ENCODE measurements at places on chromosomes 1 and 21. TPM values are rescaled to one million over a fixed set of nuclear protein-coding genes. Genes with fewer than 3 reads are reported as not detected.

DNA sequence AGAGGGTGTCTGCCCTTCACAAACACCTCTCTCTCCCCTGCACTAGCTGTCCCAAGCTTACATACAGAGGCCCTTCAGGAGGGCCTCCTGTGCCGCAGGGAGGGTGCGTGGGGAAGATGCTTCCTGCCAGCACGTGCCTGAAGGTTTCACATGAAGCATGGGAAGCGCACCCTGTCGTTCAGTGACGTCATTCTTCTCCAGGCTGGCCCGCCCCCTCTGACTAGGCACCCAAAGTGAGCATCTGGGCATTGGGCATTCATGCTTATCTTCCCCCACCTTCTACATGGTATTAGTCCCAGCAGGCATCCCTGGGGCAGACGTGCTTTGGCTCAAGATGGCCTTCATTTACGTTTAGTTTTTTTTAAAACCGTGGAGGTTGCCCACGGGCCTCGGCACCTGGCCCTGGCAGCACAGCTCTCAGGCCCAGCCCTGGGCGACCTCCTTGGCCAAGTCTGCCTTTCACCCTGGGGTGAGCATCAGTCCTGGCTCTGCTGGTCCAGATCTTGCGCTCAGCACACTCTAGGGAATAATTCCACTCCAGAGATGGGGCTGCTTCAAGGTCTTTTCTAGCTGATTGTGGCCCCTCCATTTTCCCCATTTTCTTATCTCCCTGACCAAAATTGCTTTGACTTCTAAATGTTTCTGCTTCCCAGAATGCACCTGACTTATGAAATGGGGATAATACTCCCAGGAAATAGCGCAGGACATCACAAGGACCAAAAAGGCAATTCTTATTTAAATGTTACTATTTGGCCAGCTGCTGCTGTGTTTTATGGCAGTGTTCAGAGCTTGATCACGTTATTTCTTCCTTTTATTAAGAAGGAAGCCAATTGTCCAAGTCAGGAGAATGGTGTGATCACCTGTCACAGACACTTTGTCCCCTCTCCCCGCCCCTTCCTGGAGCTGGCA lies 6.1 kb downstream of the NPPA start:
- no peak for DNase-seq

DNA sequence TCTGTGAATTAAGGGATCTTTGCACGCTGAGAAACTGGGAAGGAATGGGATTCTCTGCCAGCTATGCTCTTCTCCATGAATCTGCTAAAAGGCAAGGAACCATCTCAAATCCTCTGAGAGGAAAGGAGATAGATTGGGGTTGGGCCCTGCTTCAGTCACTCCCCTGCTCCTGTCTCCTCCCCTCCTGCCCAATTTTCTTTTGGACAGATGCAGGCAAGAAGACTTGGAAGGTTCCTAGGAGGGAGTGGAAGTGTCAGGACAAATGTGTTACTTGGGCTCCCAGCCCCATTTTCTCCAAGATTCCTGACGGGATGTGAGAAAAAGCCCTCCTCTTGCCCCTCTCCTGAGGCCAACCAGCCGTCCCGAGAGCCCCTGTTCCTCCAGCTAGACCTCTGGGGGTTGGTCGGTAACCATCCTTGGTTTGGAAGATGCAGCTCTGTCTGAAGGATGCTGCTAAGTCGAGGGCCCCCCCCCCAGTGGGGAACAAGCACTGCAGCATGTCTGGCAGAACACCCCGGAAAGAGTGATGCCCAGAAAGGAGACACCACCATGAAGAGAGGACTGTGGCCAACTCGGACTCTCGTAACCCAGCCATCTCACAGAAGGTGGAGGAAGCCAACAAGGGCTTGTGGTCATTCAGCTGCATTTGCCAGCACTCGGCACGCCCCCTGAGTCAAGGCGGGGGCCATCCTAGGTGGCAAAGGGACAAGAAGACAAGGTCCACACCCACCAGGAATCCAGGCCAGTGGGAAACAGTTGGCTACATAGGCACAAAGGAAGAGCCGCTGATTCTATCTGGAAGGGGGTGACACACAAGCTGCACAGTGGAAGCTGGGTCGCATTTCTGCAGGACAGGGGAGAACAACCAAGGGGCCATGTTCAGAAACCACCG lies 43.7 kb downstream of the CDK18 start:
- DNase-seq, result no peak

DNA sequence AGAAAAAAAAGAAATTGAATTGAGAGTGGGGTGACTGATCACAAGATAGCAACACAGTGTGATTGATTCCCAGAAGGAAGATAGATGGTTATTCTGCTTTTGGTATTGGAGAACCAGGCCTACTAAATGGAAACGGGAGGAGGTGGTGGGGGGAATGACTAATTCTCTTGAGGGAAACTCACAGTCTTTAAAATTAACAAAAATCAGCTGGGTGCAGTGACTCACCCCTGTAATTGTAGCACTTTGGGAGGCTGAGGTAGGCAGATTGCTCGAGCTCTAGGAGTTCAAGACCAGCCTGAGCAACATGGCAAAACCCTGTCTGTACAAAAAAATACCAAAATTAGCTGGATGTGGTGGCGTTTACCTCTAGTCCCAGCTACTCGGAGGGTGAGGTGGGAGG lies 134.6 kb upstream of the PDE4B start:
- DNase-seq, result no peak

DNA sequence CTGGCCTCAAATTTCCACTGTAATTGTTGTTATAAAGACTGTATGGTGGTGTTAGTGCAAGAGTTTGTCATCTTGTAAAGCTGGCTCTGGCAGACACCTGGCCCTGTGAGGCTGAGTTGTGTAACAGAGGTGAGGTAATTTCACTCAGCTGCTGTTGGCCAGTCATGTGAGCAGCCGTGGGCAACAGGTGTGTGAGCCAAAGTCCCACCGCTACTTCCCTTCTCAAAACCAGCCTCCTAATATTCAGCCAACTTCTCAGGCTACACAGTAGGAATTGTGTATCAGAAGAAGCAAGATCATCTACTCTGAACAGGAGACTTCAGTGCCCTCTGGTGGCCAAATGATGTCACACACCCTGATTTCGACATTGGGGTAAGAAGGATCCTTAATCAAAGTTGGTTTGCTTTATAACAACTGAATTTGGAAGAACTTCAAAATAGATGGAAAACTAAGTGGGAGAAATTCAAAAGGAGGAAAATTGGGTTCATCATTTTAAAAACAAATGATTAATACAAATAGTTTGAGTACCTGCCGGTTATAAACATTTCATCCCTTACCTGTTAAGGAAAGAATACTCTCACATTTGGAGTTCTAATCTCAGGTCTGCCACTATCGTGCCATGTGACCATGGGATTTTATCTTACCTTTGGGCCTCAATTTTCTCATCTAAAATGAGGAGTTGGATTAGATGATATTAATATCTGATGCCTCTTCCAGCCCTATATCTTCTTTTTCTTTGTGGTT lies 2.6 kb upstream of the CREG1 start:
- DNase-seq, result peak; percentile 67

Gene AQP10
- not detected for total RNA-seq

Gene LCE3E
- total RNA-seq, result not detected

GRCh38 chr1:58063095-58063494 lies 483.4 kb downstream of the OMA1 start:
- DNase-seq, result no peak

Gene HSD3B1
- 0.70 TPM for total RNA-seq

- no peak for DNase-seq
Measured at GRCh38 chr1:87880098-87880760, 551.5 kb downstream of the LMO4 start.

DNA sequence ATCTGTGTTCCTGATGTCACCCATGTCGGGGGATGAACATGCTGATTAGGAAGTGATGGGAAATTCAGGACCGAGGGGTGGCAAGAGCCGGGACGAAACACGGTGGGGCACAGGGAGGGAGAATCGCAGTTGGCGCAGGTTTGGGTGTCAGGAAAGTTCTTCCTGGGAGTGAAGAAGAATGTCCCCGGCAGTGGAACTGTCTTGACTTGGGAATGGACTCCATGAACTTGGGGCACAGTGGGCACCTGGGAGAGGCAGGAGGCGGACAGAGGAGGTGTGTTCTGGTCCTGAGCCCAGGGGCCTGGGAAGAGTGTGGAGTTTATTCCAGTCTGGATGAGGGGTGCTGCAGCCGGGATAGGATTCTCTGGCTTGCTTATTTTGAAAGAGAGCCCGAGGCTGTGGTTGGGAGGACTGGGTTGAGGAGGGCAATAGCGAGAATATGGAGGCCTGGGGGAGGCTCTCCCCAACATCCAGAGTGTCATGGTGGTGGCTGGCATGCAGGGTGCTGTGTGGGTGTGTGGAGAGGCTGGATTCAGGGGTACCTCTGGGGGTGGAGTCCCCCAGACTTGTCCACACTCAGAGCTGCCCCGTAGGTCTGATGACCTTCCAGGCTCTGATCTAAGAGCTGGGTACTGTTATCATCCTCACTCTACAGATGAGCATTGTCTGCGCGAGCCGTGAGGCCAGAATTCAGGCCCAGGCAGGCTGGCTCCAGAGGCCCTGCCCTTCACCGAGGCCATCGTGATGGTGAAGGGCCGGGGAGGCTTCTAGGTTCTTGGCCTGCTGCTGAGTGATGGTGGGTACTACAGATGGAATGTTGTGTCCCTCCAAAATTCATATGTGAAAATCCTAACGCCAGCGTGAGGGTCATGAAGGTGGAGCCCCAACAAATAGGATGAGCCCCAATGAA lies 274.5 kb upstream of the C1orf174 start:
- DNase-seq, result no peak

DNA sequence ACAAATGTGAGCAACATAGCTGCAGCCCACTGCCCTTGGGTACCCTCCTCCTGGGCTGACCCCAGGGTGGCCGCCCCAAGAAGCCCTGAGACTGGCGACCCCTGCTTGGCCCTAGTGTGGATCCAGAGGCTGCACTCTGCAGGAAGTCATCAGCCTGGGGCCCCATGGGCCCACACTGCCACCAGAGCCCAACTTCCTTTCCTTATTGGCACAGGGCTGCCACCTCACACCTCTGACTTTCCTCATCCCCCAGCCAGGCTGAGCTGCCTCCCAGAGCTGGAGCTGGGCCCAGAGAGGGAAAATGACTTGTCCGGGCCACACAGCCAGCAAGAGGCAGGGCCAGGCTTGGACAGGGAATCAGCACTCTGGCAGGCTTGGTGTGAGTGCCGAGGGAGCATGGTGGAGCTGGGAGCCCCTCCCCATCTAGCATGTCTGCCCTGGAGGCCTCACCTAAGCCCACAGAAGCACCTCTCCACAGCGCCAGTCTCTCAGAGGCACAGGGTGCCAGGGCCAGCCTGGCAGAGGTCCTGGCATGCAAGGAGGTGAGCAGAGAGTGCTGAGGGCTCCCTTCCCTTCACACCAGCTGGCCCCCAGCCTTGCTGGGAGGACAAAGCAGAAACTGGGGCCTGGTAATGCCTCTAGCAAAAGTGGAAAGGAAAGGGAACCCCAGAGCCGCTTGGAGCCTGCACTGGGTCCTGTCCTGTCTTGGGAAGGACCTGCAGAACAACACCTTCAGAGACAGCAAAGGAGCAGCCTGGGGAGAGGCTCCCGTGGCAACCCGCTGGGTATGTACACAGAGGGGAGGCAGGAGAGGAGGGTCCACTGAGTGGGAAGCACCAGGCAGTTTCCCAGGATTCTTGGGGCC lies 3.2 kb downstream of the RAP1GAP start:
- DNase-seq, result no peak

- peak; percentile 91 for DNase-seq
Measured at GRCh38 chr1:153945795-153946621, 510 bp downstream of the DENND4B start.

Measured in left colon (tissue), 2 donors.